Pulmonary artery endothelial cell (primary cell): ENCODE measurements at places on chromosomes 5 and 9. TPM values are rescaled to one million over a fixed set of nuclear protein-coding genes. Genes with fewer than 3 reads are reported as not detected.

Gene SPINK7
- not detected in 2 replicates for total RNA-seq

Gene NPDC1
- total RNA-seq = 31.2 and 33.0 TPM in 2 replicates

Gene PCDHB7
- total RNA-seq = 0.28 and 0.40 TPM in 2 replicates

Gene SPTLC1
- 96.0 and 119 TPM in 2 replicates for total RNA-seq
